Fibroblast of skin of right quadriceps (primary cell): ENCODE measurements at places on chromosomes 16 and 17.

- peak; percentile 93 for DNase-seq
Measured at GRCh38 chr17:35254107-35254773, 11.4 kb downstream of the SLFN5 start.

GRCh38 chr17:77892031-77892430 lies 66.5 kb upstream of the TNRC6C start:
- DNase-seq: no peak

DNA sequence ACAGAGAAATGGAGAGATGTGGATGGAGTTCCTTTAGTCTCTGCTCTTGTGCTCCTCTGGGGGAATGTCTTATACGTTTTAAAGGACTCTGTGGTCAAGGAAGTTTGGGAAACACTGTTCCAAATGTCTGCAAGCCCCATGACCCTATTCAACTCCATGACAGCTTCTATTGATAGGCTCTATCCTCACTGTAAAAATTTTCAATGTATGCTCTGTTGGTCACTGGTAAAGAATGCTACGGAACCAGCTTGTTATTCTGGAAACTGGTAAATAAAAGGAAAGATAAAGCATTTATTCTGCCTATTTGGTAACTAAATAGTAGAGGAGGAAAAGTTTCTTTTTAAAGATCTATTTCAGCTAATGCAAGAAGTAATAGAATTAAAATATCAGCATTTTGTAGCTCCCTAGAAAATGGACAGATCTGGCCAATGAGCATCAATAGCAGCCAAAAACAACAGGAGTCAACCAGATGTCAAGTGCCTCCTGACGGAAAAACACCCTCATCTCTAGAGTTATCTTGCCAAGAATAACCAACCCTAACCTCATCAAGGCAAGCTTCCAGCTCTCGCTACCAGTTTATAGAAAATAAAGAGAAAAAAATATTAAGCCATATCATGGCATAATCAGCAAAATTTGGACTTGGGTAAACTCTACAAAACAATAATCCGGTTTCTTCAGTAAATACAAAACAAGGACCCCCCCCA lies 16.1 kb downstream of the GDE1 start:
- peak; percentile 8 for DNase-seq

DNA sequence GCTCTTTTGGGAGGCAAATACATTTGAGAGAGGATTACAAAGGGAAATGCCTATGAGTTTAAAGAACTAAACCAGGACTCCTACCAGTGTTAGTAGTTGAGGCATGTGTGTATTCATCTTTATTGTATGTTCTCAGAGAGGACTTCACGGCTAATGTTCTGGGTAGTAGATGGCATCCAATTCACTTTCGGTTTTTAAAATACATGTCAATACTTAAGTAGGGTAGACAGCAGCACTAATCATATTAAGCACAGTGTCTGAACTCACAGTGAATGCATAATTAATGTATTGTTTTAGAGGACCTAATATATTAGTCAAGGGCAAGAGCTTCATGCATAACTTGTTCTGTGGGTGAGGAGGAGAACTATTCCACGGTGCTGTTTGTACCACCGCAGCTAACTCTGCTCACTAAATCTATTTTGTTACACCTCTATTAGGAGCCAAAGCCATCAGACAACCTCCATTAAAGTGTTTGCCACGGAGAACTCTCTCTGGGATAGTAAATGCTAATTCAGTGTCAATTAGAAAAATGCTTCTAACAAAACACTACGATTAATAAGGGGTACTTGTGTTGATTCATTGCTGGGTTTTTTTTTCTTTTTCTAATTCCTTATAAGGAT lies 56.3 kb downstream of the COX10 start:
- DNase-seq: no peak

DNA sequence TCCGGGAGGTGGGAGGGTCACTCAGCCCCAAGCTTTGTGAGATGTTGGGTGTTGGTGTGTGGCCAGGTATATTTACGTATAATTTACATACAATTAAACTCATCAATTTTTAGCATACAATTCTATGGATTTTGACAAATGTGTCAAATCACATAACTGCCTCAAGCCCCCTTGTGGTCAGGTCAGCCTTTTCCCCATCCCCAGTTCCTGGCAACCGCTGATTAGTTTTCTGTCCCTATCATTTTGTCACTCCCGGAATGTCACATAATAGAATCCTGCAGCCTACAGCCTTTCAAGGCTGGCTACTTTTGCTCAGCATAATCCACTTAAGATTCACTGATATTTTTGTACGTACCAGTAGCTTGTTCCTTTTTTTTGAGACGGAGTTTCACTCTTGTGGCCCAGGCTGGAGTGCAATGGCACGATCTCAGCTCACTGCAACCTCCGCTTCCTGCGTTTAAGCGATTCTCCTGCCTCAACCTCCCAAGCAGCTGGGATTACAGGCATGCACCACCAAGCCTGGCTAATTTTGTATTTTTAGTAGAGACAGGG lies 19.3 kb upstream of the RAI1 start:
- DNase-seq: no peak

DNA sequence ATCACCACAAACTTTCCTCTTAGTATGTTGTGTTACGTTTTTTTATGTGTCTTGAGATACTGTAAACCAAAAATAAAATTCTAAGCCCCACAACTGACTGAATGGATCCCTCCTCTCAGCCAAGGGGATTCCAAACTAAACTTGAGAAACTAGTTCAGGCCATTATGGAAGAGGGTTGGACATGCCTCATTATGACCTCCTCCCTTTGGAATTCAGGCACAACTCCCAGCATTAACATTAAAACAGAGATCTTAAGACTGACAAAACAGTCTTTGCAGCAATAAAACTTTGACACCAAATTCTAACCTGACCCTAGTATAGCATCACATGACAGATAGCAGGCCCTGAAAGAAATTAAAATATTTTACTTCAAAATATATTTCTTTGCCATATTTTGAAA lies 51.1 kb upstream of the SLC47A1 start:
- DNase-seq: peak; percentile 52
